Central memory CD4-positive, alpha-beta T cell (primary cell): ENCODE measurements at places on chromosomes 16 and 17.
A peak's percentile ranks its signal among the peaks of the same experiment; 100 is the strongest.

DNA sequence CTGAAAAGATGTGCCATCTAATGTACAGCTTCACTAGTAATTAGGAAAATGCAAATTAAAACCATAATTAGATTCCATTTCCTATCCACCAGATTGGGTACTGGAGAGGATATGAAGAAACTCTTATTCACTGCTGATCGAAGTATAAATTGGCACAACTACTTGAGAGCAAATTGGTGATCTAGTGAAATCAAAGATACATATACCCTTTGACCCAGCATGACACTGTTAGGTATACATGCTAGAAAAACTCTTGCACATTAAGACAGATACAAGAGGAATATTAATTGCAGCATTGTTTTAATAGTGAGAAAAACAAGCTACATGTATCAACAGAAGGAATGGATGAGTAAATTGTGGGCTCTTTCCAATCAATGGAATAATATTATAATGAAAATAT lies 48.8 kb downstream of the BRIP1 start:
- no peak for DNase-seq

DNA sequence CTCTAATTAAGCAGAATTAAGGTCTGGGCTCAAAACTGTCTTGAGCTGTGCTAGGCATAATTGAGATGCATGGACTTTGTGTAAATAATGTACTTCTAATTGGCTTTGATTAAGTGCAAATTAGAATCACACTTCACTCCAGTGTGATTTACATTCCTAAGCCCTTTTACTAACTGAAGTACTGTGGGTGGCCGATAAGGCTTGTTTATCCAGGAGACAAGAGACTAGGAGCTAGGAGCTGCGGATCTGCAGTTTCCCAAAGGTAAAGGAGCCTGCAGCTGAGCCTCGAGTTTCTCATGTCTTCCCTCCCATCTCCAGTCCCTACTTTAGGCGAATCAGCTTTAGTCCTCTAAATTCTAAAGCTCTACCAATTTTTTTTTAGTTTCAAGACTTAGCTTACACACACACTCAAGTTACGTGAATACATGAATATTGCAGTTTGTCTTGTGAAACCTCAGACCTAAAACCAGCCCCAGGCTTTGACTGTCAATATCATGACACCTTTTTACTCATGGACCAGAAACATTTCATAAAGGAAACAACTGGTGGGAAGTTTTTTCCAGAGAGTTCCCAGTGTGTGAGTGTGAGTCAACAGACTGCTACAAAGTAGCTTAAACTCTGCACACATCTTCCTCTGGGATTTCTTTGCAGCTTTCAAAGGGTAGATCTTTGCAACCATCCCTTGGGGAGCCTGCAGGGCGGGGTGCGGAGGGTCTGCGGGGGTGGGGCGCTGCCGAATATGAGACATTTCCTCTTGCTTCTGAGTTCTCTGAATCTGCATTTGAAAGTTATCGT lies 113.9 kb upstream of the TBX2 start:
- no peak for DNase-seq

DNA sequence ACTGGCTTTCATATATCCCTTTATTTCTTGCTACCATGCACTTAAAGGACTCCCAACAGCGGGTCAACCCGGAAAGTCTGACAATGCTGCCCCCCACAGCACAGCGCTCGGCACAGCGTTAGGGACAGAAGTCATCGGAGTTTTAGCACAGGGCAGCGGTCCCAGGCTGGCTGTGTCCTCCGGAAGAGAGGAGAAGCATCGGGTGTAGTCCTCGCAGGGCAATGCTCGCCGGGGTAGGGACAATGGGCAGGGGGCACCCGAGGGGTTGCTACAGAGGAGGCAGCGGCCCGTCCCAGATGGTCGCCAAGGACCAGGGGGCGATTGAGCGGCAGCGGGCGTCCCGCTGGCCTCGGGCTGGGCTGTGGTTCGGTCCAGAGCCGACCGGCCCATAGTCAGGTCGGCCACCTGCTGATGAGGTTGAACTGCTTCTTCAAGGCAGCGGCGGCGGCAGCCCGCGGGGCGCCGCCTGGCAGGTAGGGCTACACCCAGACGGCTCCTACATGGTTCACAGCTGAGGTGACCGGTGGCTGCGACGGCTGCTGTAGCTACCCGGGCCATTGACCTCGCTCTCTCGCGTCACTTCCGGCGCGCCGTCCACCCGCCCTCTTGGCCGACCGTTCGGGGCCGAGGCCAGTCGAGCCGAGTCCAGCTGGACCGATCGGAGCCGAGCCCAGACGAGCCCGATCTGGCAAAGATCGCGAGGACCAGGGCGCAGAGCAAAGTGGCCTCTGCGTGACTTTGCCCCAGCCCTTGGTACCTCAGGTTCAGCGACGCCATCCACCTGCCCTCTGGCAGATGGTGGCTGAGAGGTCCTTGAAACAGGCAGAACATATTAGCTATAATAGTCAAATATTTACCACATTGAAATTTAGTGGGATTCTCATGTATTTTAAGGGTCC lies 4.7 kb upstream of the LCMT1 start:
- peak; percentile 60 for DNase-seq

GRCh38 chr17:66557200-66557599 lies 254.8 kb downstream of the PRKCA start:
- no peak for DNase-seq

- DNase-seq: no peak
These were observed 42.6 kb upstream of the RPL38 start for GRCh38 chr17:74160656-74161502.

DNA sequence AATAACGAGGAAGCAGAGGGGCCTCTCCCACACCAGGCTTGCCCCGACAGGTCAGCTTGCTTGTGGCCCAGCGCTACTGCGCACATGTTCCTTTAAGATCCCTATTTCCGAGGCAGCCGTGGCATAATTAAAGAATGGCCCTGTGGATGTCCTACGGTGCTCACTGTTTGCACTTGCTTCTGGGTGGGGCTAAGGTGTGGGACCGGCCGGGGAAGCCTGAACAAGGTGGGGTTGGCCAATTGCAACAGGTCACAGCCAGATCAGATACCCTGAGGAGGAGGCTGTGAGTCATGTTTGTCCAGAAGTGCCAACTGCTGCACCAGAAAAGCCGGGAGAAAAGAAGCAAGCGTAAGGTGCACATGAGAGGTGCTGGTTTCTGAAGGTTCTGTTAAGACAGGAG lies 158.5 kb upstream of the CACNG5 start:
- DNase-seq: no peak

- DNase-seq: no peak
These were observed 756.4 kb upstream of the EEF2KMT start for GRCh38 chr16:5854027-5854426.

DNA sequence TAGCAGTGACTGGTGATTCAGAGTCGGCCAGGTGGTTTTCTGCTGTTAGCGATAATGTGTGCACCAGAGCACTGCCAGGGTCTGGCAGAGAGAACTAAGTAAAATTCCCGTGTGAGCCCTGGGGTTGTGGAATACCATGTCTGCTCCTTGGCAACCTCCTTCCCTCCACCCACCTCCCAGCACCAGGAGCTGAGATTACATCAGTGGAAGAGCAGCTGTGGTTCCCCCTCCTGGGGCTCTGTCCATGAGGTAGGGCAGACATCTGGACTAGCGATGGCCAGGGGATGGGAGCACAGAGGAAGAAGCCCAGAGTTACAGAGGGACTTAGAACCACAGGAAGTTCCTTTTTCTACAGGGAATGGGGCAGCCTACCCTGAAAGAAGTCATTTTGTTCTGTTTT lies 15.8 kb downstream of the CLEC10A start:
- DNase-seq: no peak

DNA sequence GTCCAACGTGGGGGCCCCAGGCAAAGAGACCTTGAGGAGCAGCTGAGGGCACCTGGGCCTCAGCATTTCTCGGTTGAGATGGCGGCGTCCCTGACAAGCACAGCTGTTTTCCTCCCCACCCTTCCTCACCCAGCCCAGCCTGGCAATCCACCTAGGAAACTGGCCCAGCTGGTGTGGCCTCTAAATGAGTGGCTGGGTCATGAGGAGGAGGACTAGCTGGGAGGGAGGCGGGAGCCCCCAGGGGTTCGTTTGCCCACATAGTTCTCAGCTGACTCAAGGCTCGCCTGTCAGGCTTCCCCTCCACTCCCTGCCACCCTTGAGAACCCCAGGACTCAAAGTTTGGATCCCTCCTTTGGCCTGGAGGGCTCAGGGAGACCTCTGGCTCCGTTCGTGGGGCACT lies 5.9 kb downstream of the RNF222 start:
- no peak for DNase-seq

DNA sequence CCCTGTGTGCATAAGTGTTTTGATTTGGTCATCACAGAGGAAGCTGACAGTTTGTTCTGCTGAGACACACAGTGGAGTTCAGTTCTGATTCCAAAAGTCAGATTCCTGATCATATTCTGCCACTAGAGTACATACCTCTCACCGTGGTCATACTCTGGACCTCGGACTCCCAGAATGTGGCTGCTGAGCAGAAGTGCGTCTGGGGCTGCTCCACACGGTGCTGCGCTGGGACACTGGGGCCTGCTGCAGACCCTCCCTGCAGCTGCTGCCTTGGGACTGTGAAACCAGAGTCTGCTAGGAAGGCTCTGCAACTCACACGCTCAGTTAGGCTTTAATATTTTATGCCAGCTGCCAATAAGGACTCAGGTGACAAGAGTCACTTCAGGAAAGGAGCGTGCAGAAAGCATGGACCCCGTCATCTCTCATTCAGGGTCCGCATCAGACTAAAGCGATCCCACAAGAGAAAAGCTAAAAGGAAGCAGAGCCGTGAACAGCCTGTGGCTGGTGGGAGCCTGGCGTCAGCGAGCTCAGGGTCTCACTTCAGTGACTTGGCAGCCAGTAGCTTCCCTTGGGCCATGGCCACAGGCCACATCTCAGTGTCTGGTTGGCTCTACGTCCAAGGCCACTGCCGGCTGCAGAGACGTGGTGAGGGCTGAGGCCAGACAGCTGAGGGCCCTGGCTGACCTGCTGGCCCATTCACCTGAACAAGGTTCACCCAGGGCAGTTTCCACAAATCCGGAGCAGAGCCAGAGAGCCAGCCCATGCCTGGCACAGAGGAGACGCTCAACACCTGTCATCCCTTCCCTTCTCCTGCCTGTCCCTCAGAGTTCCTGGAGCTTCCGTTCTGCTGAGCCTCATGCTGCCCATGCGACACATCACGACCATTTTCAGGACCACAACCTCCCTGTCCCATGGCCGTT lies 24.7 kb upstream of the KIFC3 start:
- DNase-seq: no peak

DNA sequence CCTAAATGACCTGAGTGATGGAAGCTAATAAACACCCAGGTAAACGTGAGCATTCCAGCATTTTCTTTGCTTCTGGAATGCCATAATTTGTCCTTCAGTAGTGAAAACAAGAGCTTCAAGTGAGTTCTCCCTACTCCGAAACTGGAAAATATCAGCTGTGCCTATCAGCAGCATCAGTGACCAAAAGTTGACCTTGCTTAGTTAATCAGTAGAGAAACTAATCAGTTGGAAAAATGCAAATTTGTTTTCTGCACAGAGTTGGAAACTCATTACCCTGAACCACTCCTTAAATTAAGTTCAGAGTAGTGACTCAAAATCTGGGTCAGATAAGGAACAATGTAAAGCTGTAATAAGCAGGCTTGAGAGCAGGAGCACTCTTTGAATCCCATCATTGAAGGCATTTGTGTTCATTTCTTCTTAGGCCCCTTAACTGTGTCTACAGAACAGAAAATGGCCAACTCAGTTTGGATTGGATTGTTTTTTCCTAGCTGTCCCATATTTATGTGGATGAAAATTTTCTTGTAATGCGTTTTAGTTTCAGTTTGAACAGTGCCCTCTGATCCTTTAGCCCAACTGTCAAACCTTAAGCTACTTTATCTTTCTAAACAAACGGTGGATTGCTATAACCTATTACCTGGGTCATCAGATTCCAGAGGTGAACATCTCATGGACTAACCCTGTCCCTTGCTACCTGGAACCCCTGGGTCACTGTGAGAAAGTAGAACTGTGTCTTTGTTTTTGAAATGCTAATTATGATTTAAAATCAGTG lies 290.4 kb downstream of the TOX3 start:
- no peak for DNase-seq

GRCh38 chr16:53753431-53753830 lies 49.5 kb downstream of the FTO start:
- DNase-seq: no peak

- peak; percentile 77 for DNase-seq
These were observed 37.2 kb upstream of the BCAR1 start for GRCh38 chr16:75288596-75289120.

DNA sequence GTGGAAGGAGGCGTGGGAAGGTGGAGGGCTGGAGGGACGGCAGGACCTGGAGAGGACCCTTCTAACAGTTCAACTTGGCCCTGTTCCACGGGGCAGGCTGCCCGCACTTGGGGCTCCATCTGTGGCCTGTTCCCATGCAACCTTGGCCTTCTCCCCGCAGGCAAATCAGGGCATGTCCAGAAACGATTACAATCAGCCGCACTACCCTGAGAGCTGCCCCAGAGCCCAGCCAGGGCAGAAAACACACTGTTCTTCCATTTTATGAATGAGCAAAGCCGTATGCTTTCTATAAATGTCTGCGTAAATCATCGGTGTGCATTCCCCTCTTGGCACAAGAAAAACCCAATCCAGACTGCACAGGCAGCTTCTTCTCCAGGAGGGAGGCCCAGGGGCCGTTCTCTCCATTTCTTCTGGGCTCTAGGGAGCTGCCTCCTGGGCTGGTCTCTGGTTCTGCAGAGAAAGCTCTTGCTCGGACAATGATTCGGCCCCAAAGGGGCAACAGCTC lies 228.7 kb downstream of the SOX9 start:
- DNase-seq: no peak

- no peak for DNase-seq
These were observed 34.5 kb downstream of the KCNJ16 start for GRCh38 chr17:70109497-70109896.

DNA sequence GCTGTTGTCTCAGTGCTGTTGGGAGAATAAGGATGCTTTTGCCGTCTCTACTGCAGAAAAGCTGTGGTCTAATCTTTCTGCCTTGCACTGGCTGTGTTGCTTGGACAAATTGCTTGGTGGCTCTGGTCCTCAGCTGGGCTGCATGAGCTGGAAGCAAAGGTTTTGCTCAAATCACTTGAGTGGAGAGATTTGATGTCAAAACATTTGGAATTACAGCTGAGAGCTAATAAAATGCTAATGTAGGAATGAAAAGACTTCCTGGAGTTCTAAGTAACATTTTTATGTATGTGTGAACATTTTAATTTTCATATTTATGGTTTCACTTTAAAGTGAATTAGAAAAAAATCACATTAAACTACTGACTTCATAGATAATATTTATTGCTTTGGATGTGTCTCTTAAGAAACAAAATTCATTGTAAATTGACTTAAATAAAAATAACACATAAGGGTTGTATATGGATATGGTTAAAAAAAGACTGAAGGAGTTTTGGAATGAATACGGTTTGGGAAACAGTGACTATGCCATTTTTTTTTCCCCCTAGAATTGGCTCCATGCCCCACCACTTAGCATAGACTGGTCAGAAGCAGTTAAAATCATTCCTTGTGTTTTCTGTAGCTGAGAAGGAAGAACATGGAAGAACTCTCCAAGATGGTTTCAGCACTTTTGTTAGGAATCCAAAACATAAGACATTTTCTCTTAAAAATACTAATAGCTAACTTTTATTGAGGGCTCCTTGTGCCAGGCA lies 39.2 kb upstream of the FAM20A start:
- no peak for DNase-seq

- no peak for DNase-seq
These were observed 665.9 kb upstream of the SALL1 start for GRCh38 chr16:51816929-51817328.

GRCh38 chr17:74868251-74868907 lies 4.4 kb downstream of the FDXR start:
- DNase-seq: no peak
